Amniotic stem cell (primary cell): ENCODE measurements at places on chromosomes 4 and X.

- no peak for DNase-seq
Observed at GRCh38 chr4:6548201-6548881, 26.6 kb upstream of the MAN2B2 start.

DNA sequence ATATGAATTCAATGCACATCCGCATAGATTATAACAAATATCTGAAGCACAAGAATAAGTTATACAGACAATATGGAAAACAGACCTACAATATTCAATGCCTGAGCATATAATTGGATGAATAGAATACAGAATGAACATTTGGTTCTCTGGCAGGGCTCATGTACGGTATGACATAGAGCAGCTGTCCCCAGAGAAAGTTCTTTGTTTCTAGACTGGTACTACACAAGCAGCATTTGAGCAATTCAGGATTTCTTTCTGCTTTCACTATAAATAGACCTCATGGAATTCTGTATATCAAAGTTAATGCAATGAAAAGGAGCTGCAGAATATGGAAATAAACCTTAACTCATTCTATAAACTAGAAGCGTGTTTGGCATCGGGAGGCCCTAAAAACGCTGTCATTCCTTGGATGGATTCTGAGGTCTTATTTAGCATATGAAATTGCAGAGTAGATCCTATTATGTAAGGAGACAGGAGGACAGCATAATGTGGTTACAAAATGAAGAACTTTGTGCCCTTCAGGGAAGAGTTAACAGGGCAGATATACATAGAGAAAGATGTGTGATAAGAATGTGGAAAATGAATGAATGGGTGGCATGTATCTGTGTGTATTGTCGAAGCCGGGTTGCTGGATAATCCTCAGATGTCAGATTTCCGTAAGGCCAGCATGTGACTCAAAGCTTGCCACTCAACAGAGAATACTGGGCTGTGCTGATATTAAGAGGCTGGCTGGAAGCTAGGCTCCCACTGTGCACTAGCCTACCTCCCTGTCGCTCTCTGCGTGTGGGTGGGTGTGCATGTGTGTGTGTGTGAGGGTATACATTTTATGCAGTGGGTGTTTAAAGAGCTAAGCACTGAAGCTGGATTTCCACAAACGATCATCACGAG, 103.3 kb upstream of the SLC4A4 start:
- DNase-seq = no peak

DNA sequence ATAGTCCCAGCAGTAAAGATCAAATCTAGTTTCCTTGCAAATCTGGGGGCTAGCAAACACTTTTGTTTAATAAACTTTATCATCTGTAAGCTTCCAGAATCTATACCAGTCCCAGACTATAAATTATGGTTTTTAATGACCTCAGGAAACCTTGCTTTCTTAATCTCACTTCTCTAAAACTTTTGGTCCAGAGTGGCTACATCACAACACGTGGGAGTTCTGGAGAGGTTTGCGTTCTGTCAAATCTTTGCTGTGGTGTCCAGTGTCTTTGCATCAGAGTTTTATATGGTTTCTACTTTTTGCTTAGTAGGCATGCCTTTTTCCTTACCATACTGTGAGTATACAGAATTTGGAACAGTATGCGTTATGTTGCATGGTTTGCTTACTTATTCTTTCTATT, 193.9 kb downstream of the ANK2 start:
- no peak for DNase-seq

GRCh38 chrX:109475174-109475891, 6.6 kb downstream of the GUCY2F start:
- DNase-seq = peak; percentile 4

- peak; percentile 0 for DNase-seq
Observed at GRCh38 chr4:30386266-30386895, 333.8 kb upstream of the PCDH7 start.

GRCh38 chrX:20951016-20951810, 423.0 kb upstream of the CNKSR2 start:
- no peak for DNase-seq
